ENCODE measurements at places on chromosomes 11 and 22. TPM values are rescaled to one million over a fixed set of nuclear protein-coding genes. Genes with fewer than 3 reads are reported as not detected.

Gene CD248
- total RNA-seq, result not detected

Gene CCDC81
- 1.2 TPM for total RNA-seq

Gene SLC5A1
- not detected for total RNA-seq

Gene RAB30
- 66.5 TPM for total RNA-seq

Gene PHLDA2
- total RNA-seq, result not detected

Gene OR52N4
- total RNA-seq, result not detected

Gene PGGHG
- 24.2 TPM for total RNA-seq

Gene KCNJ5
- not detected for total RNA-seq

Gene PGA3
- total RNA-seq, result not detected

Gene SERPING1
- total RNA-seq, result not detected

Gene SLC22A12
- not detected for total RNA-seq

DNA sequence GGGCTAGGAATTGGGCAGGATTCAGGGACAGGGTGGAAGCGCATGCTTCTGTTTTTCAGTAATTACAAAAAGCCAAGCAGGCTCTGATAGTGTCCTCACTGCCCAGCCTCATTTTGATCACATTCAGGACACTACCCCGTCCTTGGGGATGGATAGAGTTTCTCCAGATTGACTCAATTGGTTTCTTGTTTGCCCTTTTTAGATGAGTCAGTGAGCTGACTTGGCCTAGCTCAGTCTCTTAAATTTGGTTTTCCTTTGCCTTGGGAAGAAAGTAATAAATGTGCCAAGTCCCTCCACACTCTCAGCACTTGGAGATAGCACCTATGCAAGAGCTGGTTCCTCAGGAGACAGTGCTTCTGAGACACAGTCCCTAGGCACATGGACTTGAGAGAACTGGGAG lies 25.5 kb downstream of the DKK3 start:
- no peak for DNase-seq

- peak; percentile 64 for DNase-seq
Measured at GRCh38 chr11:57751676-57752253, at the start of gene BTBD18. BTBD18 (minus strand) TSS chr11:57751819; CDS start chr11:57751188, 631 bp downstream.

- peak; percentile 86 for DNase-seq
Measured at GRCh38 chr11:133966921-133967598, 10.3 kb upstream of the IGSF9B start.

GRCh38 chr22:46289244-46289891 lies 7.3 kb upstream of the GTSE1 start:
- DNase-seq, result no peak

GRCh38 chr11:128515086-128515485 lies 72.3 kb downstream of the ETS1 start:
- no peak for DNase-seq

GRCh38 chr22:38435010-38435409 lies 20.0 kb downstream of the KCNJ4 start:
- DNase-seq, result peak; percentile 56

- no peak for DNase-seq
Measured at GRCh38 chr22:40237241-40237640, 59.5 kb downstream of the TNRC6B start.

- DNase-seq, result no peak
Measured at GRCh38 chr22:24186892-24187670, 5.8 kb downstream of the SUSD2 start.

DNA sequence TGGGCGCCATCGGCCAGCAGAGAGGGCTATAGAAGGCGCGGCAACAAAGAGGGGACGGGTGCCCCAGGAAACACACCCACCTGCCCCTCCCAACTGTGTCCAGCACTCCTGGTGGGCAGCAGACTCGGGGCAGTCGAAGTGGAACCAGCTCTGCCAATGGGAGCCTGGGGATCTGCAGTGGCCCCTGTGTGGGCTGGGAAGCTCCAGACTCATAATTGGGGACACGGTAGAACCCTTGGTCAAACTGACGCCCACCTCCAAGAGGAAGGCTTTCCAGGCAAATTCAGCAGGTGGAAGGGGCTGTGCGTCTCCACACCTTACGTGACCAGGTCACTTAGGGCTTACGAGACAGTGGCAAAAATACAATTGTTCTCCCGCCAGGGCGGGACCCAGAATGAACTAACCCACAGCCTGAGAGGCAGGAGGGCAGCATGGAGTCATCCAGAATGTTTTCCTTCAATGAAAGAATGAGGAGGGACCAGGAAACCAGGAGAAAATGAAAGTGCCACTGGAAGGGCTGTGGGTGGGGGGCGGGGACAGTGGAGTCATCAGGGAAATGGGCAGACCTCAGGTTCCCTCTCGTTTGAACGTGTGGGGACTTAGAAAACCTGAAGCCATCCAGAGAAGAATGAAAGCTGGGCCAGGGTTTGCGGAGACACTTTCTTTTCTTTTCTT lies 53.2 kb upstream of the SHANK2 start:
- DNase-seq, result no peak

- DNase-seq, result no peak
Measured at GRCh38 chr22:49958366-49958921, 2.1 kb upstream of the PIM3 start.

GRCh38 chr22:26615149-26615548 lies 2.7 kb downstream of the CRYBB1 start:
- DNase-seq, result peak; percentile 49

- DNase-seq, result no peak
Measured at GRCh38 chr11:47299078-47299477, 29.1 kb downstream of the MADD start.

DNA sequence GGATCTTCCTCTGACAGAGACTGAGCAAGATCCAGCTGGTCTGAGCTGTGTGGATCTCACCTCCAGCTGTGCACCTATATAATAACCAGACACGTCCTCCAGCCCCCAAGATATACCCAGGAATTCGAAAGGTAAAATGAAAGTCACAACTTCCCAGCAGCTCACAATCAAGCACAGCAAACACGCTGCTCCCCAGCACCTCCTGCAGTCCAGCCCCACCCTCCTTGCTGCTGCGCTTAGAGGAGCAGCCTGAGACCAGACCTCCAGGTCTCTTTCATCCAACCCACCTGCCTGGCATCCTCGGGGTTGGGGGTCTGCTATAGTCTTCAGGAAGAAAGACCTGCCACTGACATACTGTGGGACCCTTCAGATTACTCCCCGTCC lies 3.0 kb upstream of the APOL4 start:
- DNase-seq, result no peak

DNA sequence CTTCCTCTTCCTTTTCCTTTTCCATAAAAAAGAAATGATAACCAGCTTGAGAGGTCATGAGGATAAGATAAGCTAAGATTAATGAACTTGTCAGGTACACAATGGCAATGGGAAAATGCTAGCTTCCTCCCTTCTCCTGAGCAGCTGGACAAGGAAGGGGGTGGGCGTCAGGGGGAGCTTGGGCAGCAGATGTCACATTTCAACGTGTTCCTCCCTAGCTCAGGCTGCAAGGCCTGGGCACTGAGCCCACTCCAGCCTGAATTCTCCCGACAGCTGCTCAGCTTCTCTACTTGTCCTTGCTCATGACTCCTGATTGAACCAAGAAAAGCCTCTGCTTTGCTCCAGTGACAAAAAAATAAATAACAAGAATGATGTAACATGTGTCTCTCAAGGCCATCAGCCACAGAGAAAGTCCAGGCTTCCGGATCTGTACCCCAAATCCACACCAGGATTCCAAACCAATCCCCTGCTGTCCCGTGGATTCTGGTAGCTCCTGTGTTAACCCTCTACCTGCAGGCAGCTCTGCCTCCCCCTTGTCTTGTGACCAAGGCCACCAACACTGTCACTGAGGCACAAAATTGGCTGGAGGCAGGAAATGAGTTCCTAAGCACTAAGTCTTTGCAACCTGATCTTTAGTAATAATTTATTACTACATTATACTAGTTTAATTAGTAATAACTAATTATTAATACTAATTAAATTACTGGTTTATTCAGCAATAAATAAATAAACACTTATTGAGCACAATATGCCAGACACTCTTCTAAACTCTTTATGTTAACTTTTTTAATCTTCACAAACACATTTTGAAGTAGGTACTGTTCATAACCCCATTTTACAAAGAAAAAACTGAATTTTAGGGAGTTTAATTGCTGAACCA lies 146.5 kb downstream of the CCDC34 start:
- DNase-seq, result no peak

- DNase-seq, result no peak
Measured at GRCh38 chr11:67308031-67308866, 4.9 kb downstream of the SSH3 start.

DNA sequence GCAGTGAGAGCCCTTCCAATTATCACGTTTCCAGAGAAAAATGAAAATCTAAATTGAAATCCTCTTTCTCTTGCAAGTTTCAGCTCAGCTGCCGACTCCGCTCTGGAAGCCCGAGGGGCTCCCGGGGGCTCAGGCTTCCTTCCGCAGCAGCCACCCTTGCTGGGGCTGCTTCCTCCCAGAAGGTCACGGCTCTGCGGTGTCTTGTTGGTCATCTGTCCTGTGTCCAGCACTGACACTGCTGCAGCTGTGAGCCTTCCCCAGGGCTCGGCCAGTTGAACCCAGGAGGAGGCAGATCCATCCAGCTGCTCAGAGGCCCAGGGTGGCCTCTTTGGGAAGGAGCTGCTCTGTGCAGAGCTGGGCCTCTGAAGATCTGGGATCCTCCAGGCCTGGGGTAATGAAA lies 1337.2 kb downstream of the TBC1D22A start:
- DNase-seq, result no peak

- peak; percentile 81 for DNase-seq
Measured at GRCh38 chr11:103055221-103055890, 36.6 kb downstream of the DCUN1D5 start.

DNA sequence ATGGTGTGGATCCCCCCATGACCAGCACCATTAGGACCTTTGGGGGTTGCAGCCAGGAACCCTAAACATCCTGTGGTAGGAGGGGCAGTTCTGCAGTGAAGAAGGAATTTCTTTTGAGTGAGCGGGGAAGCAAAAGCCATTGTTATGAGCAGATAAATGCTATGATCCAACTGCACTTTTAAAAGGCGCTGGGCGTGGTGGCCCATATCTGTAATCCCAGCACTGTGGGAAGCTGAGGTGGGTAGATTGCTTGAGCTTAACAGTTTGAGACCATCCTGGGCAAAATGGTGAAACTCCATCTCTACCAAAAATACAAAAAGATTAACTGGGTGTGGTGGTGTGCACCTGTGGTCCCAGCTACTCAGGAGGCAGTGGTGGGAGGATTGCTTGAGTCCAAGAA lies 5.9 kb upstream of the TOMM22 start:
- no peak for DNase-seq

GRCh38 chr22:45240810-45241631 lies at the start of gene KIAA0930:
KIAA0930 (minus strand) TSS chr22:45240894; CDS start chr22:45240703, 191 bp downstream.
- DNase-seq, result peak; percentile 88

GRCh38 chr11:40354121-40354520 lies 1105.3 kb downstream of the LRRC4C start:
- no peak for DNase-seq

- no peak for DNase-seq
Measured at GRCh38 chr11:35144806-35145205, 5.8 kb downstream of the CD44 start.

- DNase-seq, result no peak
Measured at GRCh38 chr11:58625826-58626460, 3.5 kb downstream of the CNTF start.

- DNase-seq, result no peak
Measured at GRCh38 chr11:113484223-113484622, 9.0 kb upstream of the DRD2 start.

DNA sequence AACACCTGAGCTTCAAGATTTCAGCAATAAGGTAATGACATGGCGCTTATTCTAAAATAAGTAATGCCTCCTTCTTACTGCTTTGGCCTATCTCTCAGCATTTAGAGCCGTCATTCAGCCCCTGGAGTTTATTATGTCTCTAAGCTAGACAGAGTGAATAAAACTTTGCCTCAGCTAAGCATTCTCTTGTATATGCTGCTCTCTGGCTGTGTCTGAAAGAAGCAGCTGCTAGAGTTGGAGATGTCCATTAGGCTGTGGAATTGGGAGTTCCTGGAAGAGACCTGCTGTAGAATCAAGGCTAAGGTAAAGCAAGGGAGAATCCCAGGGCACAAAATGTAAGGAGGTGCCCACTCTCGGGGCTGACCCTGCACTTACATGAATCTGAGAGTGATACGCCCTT lies 35.5 kb upstream of the TTC12 start:
- no peak for DNase-seq

DNA sequence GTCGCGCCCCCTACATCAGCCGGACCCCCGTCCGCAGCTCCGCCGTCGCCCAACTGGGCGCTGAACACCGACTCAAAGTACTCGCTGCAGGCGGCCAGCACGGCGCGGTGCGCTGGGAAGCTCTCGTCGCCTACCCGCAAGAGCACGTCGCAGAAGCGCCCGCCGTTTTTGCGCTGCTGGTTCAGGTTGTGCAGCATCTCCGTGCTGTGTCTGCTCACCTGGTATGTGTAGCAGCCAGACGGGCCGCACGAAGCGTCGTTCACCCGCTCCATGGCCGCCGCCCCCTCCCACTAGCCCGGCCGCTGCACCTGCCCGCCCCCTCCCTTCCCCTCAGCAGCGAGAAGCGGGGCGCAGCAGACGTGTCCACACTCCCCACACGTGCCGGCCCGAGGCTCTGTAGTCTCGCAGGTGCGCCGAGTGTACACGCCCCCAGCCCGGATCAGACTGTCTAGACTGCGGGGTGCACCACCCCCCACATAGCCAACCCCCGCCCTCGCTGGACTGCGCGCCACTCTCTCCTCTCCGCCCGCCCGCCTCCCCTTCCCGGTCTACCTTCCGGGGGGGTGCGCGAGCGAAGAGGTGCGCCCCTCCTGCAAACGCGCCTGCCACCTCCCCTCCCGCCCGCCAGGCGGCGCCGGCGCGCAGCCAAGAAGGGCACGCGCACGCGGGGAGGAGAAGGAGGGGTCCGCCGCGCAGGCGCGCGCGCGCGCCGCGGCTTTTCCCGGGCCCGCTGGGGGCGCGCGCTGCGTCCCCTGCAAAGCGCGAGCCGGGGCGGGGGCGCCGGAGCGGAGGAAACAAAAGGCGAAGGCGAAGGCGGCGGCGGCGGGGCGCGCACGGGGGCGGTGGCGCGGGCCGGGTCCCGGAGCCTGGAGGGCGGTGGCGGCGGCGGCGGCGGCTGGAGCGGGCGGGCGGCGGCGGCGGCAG lies 553 bp downstream of the PATZ1 start:
- peak; percentile 96 for DNase-seq

DNA sequence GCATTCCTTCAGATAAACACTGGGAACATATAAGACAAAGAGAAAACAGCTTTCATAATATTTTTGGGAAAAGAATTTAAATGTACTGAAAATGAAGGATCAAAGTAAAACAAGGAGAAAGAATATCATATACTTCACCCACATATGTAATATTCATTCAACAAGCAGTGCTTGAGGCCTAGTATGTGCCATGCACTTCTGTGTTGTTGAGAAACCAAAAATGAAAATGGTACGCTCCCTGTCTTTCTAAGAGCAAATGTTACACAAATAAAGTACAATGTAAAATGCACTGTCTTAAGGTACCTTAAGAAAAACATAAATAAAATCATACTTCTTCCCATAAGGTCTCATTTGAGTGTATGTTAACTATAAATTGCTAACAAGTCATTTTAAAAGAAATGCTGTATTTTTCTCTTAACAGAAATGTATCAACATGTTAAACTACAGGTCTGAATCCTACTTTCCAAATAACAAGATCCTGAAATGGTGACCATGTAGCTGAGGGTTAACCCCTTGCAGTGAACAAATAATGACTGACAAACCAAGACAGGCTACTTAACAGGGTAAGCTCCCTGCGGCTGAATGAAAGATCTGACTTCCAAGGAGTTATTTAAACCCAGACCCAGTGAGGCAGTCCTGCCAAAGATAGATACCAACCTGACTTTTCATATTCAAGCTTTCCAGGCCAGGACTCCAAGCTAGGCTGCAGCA lies 377.6 kb downstream of the DCDC1 start:
- no peak for DNase-seq
